ENCODE measurements at places on chromosomes 5 and 9.

DNA sequence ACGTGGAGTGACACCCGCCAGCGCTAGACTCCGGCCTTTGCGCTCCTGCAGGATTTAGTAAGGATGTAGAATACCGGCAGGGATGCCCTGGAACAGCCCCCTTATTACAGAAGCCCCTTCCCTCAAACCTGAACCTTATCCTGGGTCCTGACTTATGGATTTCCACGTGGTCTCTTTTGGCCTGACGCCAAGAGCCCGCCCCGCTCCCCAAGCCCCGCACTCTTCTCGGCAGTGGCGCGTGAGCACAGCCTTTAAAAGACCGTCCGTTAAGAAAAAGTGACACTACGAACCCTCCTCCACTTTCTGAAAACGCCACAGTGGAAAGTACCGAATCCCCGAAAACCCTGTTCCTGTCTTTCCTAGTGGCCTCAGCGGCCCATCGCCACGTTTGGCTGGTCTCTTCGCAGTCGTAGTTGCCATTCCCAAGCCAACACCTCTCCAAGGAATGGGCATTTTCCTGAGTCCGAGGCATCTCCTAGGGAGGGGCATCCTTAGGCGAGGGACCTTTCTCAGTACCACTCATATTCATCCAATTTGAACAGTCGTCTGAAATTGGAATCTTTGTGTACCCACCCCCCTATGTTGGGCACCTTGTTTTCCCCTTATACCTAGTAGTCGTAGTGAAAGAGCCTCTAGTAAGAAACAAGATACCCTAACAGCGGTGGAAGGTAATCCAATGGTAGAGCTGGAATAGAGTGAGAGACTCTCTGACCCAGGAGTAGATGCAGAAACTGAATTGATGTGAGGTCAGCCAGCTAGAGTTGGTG is 732 bp upstream of the MCIDAS start:
- no peak for DNase-seq

DNA sequence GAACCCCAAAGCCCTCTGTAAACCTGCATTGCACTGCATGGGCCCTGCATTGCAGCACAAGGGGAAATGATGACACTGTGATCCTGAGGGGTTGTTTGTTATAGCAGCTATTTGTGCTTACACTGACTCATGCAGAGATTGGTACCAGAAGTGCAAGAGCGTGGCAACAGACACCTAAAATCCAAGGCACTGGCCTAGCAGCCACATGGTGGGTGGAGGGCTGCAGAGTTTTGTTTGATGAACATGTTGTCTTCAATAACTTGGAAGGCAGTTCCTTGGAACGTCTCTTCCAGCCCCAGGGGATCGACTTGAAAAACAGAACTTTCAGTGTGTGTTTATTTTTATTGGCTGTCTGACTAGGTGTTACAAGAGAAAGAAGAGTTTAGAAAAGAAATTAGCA is 14.5 kb downstream of the FCN2 start:
- DNase-seq = no peak

DNA sequence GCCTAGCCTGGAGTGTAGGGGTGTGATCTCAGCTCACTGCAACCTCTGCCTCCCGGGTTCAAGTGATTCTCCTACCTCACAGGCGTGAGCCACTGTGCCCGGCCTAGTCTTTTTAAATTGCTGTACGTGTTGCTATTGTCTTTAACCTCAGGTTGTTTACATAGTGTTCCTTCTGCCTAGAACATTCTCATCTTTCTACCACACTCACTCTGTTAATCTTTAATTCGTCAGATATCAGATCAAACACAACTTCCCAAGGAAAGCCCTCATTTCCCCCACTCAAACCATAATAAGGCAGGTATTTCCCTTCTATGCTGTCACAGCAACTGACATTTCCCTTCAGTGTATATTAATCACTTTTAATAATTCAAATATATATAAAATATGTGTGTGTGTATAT is 1310.0 kb upstream of the C9orf72 start:
- DNase-seq = no peak

GRCh38 chr5:159783726-159784247 is 132.5 kb upstream of the ADRA1B start:
- no peak for DNase-seq

DNA sequence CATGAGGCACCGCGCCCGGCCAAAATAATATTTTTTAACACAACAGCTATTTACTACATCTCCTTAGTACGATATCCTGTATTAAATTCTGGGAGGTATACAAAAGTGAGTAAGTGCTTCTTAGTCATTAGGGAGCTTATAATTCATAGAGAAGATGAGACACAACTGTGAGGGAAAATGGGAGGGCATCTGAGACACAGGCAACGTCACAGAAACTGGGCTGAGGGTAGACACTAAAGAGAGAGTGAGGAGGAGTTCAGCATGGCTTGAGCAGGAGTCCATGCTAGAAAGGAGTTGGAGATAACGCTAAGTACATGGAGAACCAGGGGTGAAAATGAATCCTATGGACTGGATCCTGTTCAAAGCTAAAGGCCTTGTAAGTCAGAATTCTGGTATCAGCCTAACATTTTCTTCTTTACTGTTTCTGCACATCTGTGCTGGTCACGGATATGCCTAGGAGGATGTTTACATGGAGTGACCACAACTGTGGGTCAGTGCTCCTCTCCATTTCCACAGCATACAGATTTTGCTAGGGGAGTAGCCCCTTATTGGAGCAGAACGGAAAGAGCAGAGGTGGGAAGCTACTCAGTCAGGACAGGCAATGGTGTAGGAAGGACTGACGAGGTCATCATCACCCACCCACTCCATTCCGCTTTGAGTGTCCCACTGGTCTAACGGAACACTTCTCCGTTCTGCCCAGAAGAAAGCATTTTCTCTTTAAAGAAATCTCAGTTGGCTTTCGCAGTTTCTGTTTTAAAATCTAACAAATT is 310.4 kb upstream of the EFNA5 start:
- DNase-seq = peak; percentile 22

GRCh38 chr9:109652971-109653370 is 127.0 kb upstream of the PALM2AKAP2 start:
- DNase-seq = peak; percentile 2

GRCh38 chr5:60439552-60439951 is 260.4 kb downstream of the DEPDC1B start:
- DNase-seq = no peak

GRCh38 chr9:88998503-88998902 is 7.2 kb downstream of the S1PR3 start:
- DNase-seq = no peak

DNA sequence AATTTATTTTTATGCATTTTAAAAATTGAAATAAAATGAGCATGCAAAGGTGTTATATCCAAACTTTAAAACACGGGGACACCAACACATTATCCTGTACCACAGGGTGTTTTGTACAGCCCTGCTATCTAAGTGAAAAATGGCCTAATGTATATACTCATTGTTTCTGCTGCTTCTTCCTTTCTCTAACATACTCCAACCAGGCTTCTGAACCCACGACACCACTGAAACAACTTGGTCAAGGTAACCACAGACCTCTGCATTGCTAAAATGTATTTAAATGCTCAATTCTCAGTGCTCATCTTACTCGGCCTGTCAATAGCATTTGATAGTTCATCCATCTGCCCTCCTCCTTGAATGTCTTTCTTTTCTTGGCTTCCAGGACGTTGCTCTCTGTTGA is 48.3 kb downstream of the DENND1A start:
- DNase-seq = no peak

- no peak for DNase-seq
Measured at GRCh38 chr5:87755360-87755759, 342.6 kb upstream of the CCNH start.

- DNase-seq = no peak
Measured at GRCh38 chr5:163362840-163363371, 74.5 kb upstream of the CCNG1 start.
